Karpas-422 (cell line): ENCODE measurements at places on chromosomes 6 and 20. TPM values are rescaled to one million over a fixed set of nuclear protein-coding genes. Genes with fewer than 3 reads are reported as not detected.

Gene SMLR1
- not detected in 2 replicates for total RNA-seq

Gene PPP1R16B
- total RNA-seq: 0.04 and 0.15 TPM in 2 replicates

Gene METTL24
- total RNA-seq: not detected in 2 replicates

Gene GMDS
- total RNA-seq: 5.3 and 9.7 TPM in 2 replicates

Gene BPIFB4
- total RNA-seq: not detected in 2 replicates

Gene HLA-G
- not detected in 2 replicates for total RNA-seq

Gene HLA-DQA2
- 40.2 and 66.5 TPM in 2 replicates for total RNA-seq

Gene PXMP4
- 3.8 and 4.7 TPM in 2 replicates for total RNA-seq

Gene EPB41L1
- 5.9 and 10.6 TPM in 2 replicates for total RNA-seq

Gene DEFB112
- total RNA-seq: not detected in 2 replicates

Gene FOXA2
- not detected in 2 replicates for total RNA-seq

Gene TMEM244
- not detected in 2 replicates for total RNA-seq

Gene RHAG
- not detected in 2 replicates for total RNA-seq

Gene IMPG1
- not detected in 2 replicates for total RNA-seq

Gene KDM1B
- total RNA-seq: 47.2 and 50.9 TPM in 2 replicates

DNA sequence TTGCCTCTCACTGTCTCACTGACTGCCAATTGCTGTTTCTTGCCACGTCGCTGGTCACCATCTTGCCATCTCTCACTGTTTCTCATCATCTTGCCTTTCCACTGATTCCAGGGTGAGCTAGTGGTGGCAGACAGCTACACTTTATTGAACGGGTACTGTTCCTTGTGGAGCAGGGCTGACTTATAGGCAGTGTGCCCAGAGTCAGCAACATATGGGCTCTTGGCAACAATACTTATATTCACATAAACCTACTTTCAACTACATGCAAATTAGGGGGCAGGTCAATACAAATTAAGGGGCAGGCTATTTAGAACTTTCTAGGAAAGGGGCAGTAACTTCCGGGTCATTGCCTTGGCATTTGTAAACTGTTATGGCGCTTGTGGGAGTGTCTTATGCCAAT is 186.2 kb upstream of the SYNDIG1 start:
- H3K4me3 ChIP-seq: no peak overlapping the region
- no peaks in the 10 kb centered on the region for H3K4me1 ChIP-seq
- no peaks in the 10 kb centered on the region for H3K36me3 ChIP-seq
- H3K27me3 ChIP-seq: no peaks in the 10 kb centered on the region
- no peak for DNase-seq
- H3K27ac ChIP-seq: no peak overlapping the region

- DNase-seq: peak; percentile 44
- no peaks in the 10 kb centered on the region for H3K27me3 ChIP-seq
- H3K36me3 ChIP-seq: no peaks in the 10 kb centered on the region
- H3K4me3 ChIP-seq: no peak overlapping the region
- no peaks in the 10 kb centered on the region for H3K4me1 ChIP-seq
Observed at GRCh38 chr6:167990016-167990945, 7.2 kb upstream of the KIF25 start.

DNA sequence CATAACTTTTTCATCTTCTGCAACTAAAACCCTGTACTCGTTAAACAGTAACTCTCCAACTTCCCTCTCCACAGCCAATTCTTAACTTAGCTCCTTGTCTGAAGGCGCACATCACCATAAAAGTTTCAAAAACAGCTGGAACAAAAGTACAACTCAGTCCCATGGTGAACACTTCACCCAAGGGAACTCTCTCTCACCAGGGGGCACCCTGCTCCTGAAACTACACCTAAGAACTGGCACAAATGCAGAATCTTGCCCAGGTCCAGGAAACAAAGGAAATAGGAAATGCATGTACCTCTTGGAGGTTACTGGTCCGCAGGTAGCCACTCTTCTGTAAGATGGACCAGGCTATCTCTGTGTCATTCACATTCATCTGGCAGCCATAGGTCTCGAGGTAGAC is 6.6 kb downstream of the CDK5RAP1 start:
- peak; percentile 54 for DNase-seq
- H3K27me3 ChIP-seq: no peaks in the 10 kb centered on the region
- no peak overlapping the region for H3K27ac ChIP-seq

GRCh38 chr6:129006724-129007514 is 124.0 kb downstream of the LAMA2 start:
- no peak for DNase-seq
- H3K27me3 ChIP-seq: no peaks in the 10 kb centered on the region
- H3K27ac ChIP-seq: no peak overlapping the region
- no peaks in the 10 kb centered on the region for H3K36me3 ChIP-seq
- no peak overlapping the region for H3K4me3 ChIP-seq

- no peak overlapping the region for H3K27ac ChIP-seq
- no peaks in the 10 kb centered on the region for H3K36me3 ChIP-seq
- H3K4me1 ChIP-seq: peaks cover 16% of the 10 kb centered on the region
- H3K4me3 ChIP-seq: no peak overlapping the region
- H3K27me3 ChIP-seq: no peaks in the 10 kb centered on the region
Observed at GRCh38 chr6:109008054-109008453, 86.6 kb downstream of the SESN1 start.

GRCh38 chr6:169710009-169710408 is 8.1 kb downstream of the C6orf120 start:
- DNase-seq: no peak
- peak overlapping the region; percentile 87 for H3K27ac ChIP-seq
- H3K4me1 ChIP-seq: peaks cover 94% of the 10 kb centered on the region
- H3K4me3 ChIP-seq: no peak overlapping the region
- H3K36me3 ChIP-seq: peaks cover 28% of the 10 kb centered on the region

- H3K36me3 ChIP-seq: no peaks in the 10 kb centered on the region
- H3K27ac ChIP-seq: no peak overlapping the region
- H3K27me3 ChIP-seq: no peaks in the 10 kb centered on the region
- no peak overlapping the region for H3K4me3 ChIP-seq
- no peaks in the 10 kb centered on the region for H3K4me1 ChIP-seq
Observed at GRCh38 chr6:39927159-39927558, 7.1 kb downstream of the MOCS1 start.

GRCh38 chr6:40171343-40171742 is 237.1 kb upstream of the MOCS1 start:
- no peak overlapping the region for H3K4me3 ChIP-seq
- no peaks in the 10 kb centered on the region for H3K4me1 ChIP-seq
- H3K27ac ChIP-seq: no peak overlapping the region
- H3K27me3 ChIP-seq: no peaks in the 10 kb centered on the region
- H3K36me3 ChIP-seq: no peaks in the 10 kb centered on the region
- DNase-seq: no peak

- H3K27ac ChIP-seq: no peak overlapping the region
- no peaks in the 10 kb centered on the region for H3K27me3 ChIP-seq
- no peak overlapping the region for H3K4me3 ChIP-seq
- DNase-seq: no peak
- H3K4me1 ChIP-seq: no peaks in the 10 kb centered on the region
Observed at GRCh38 chr6:135568379-135568778, 70.8 kb upstream of the AHI1 start.

GRCh38 chr6:130978660-130979396 is 84.2 kb downstream of the EPB41L2 start:
- H3K36me3 ChIP-seq: no peaks in the 10 kb centered on the region
- no peak for DNase-seq
- H3K4me3 ChIP-seq: no peak overlapping the region
- no peak overlapping the region for H3K27ac ChIP-seq
- no peaks in the 10 kb centered on the region for H3K4me1 ChIP-seq

DNA sequence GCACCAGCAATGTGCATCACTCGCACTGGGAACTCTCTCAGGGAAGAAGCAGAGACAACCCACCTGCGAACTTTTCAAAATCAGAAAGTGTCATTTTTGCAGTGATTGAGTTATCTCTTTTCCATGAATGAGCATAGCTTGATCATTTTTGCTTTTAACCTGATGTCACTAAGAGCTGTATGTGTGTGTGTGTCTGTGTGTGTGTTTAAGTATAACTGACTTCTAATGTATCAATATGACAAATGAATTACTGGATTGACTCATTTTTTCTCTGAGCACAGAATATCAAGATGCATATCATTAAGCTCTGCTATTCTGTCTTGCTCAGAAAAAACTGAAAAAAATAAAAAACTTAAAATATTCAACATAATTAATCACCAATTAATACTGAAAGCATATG is 548.9 kb upstream of the MARCKS start:
- no peak overlapping the region for H3K27ac ChIP-seq
- H3K36me3 ChIP-seq: no peaks in the 10 kb centered on the region
- no peaks in the 10 kb centered on the region for H3K27me3 ChIP-seq

- H3K27ac ChIP-seq: no peak overlapping the region
- peak; percentile 61 for DNase-seq
- peaks cover 1% of the 10 kb centered on the region for H3K4me1 ChIP-seq
- peaks cover 4% of the 10 kb centered on the region; the same call in 1 of the 2 replicates for H3K27me3 ChIP-seq
Observed at GRCh38 chr6:43952746-43953145, 174.5 kb downstream of the MRPL14 start.

DNA sequence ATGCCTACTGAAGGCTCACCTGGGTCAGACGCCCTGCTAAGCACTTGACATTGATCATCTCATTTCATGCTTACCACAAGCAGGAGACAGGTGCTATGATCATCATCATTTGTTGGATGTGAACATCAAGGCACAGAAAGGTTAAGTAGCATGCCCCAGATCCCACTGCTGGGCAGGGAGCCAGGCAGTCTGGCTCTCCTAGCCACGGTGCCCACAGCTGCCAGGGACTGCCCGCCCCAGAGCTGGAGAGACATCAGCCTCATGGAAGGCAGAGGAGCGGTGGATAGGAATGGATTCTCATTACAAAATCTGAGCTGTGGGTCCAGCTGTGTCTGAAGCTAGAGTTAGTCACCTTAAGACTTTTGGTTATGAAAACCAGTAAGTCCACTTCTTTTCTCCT is 3.6 kb downstream of the SULF2 start:
- no peak overlapping the region for H3K4me3 ChIP-seq
- DNase-seq: no peak
- H3K27ac ChIP-seq: no peak overlapping the region
- no peaks in the 10 kb centered on the region for H3K4me1 ChIP-seq

DNA sequence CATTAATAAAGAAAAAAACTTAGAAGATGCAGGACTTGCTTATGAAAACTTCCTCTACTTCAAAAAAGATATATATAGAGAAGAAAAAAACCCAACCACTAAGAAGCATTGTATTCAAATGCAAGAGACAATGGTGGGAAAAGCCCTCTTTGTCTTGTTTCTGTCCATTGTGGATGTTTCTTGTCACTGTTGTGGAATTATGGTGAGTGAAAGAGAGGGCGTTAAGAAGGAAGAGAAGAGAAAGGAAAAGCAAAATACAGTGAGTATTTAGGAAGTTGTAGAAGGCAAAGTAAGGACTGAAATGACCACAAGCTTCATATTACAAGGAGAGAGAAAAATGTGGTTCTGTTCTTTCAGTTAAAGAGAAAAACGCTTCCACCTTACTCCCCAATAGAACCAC is 14.1 kb upstream of the THBD start:
- H3K27me3 ChIP-seq: no peaks in the 10 kb centered on the region
- peaks cover 69% of the 10 kb centered on the region for H3K4me1 ChIP-seq
- H3K4me3 ChIP-seq: no peak overlapping the region
- DNase-seq: no peak
- peak overlapping the region; percentile 73; the same call in 1 of the 2 replicates for H3K27ac ChIP-seq

DNA sequence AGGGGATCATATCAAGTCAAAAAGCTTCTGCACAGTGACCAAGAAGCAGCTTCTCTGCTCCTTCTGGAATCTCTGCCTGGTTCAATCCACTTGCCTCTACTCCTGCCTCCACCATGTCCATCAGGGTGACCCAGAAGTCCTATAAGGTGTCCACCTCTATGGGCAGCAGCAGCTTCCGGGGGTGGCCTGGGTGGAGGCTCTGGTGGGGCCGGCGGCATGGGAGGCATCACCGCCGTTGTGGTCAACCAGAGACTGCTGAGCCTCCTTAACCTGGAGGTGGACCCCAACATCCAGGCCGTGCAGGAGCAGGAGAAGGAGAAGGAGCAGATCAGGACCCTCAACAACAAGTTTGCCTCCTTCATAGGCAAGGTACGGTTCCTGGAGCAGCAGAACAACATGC is 159.3 kb downstream of the PRKN start:
- H3K4me3 ChIP-seq: no peak overlapping the region
- H3K36me3 ChIP-seq: no peaks in the 10 kb centered on the region
- H3K4me1 ChIP-seq: no peaks in the 10 kb centered on the region
- no peak for DNase-seq
- no peaks in the 10 kb centered on the region for H3K27me3 ChIP-seq

DNA sequence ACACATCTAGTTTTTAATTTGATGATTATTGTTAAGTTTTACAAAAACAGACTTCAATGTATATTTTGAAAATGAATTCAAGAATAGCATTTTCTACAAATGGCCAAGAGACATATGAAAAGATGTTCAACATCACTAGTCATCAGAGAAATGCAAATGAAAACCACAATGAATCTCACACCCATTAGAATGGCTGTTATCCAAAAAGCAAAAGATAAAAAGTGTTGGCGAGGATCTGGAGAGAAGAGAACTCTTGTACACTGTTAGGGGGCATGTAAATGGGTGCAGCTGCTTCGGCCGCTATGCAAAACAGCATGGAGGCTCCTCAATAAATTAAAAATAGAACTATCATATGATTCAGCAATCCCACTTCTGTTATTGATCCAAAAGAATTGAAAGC is 185.8 kb upstream of the CCN2 start:
- peaks cover 16% of the 10 kb centered on the region for H3K4me1 ChIP-seq
- no peaks in the 10 kb centered on the region for H3K27me3 ChIP-seq
- no peak for DNase-seq
- no peaks in the 10 kb centered on the region for H3K36me3 ChIP-seq
- no peak overlapping the region for H3K27ac ChIP-seq

DNA sequence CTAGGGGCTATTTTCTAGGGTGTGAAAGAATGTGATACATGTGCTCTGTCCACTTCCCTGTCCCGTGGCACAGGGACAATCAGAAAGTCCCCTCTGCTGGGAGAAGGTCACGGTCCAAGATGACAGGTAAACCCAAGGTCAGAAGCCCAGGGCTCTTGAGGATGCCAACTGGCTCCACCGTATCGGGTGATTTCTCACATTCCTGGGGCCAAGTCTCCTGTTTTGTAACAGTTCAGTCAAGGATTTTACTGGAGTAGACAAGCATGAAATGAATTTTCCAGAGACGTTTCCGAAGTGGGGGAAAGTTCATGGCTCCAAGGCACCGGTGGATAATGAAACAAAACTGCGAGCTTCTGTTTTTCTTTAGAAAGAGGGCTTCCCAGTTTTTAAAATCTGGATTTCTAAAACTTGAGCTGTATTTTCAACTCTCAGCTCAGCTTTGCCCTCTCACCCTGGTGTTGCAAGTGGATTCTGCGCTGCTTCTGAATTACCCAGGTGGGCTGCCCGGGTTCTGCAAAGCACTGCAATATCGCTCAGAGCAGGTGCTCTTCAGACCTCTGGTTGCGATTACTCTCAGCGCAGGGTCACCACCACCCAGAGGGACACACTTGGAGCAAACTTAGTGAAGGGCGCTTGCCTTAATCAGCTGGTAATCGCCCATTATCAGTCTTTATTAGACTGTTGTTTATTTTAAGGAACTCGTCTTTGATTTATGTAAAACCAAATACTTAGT is 64.4 kb upstream of the TMEM170B start:
- H3K27ac ChIP-seq: no peak overlapping the region
- no peak for DNase-seq
- H3K4me3 ChIP-seq: peak overlapping the region; percentile 39; the same call in 1 of the 2 replicates
- H3K36me3 ChIP-seq: no peaks in the 10 kb centered on the region
- H3K4me1 ChIP-seq: peaks cover 9% of the 10 kb centered on the region
